HTR-8/SVneo (cell line): ENCODE measurements at places on chromosomes 13 and 19.

- DNase-seq = no peak
Measured at GRCh38 chr19:44943801-44944249, 1.8 kb downstream of the APOC4 start.

DNA sequence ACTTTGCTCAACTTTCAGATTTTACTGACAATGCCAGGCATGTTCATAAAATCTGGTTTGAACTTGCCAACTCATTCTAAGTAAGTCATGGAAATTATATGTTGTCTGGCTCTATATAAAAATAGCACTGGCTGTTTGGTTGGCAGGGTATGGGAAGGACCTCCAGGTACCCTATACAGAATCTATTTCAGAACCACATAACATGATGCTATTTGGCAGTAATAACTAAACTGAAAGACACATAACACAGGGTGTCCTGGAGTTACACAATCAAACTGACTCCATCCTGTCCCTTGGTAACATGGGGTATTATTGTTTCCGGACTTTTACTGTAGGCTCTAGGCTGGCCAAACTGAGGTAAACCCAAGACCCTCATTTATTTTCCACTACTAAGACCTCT, 248.8 kb downstream of the RGCC start:
- DNase-seq = no peak

- no peak for DNase-seq
Measured at GRCh38 chr13:76229281-76229680, 593.2 kb downstream of the LMO7 start.

GRCh38 chr19:55285229-55285890, 1.6 kb downstream of the BRSK1 start:
- DNase-seq = no peak

- DNase-seq = peak; percentile 86
Measured at GRCh38 chr19:47719047-47719859, 6.0 kb downstream of the EHD2 start.

DNA sequence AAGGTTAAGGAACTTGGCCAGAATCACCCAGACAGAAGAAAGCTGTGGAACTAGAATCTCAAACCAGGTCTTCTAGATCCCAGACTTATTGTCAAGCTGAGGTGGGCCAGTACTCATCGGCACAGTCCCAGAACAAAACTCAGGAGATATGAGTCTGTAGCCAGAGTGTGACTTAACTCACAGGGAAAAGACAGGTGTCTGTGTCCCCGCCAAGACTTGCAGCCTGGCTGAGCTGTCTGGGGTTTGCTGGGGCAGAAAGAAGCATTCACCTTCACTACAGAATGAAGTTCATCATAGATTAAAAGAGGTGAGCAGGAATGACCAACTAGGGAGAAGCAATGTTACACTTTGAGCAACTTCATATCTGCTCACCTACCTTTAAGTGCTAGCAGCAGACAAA, 257.2 kb downstream of the FOXO1 start:
- DNase-seq = no peak

GRCh38 chr13:24307211-24308067, 1.9 kb upstream of the C1QTNF9 start:
- DNase-seq = no peak

- DNase-seq = no peak
Measured at GRCh38 chr19:54432144-54432738, 16.8 kb upstream of the LENG8 start.

GRCh38 chr19:35459414-35460082, 11.5 kb downstream of the FFAR2 start:
- no peak for DNase-seq

GRCh38 chr13:106507560-106508274, 27.7 kb downstream of the EFNB2 start:
- DNase-seq = peak; percentile 7

GRCh38 chr19:18861235-18861634, 29.5 kb downstream of the UPF1 start:
- no peak for DNase-seq

DNA sequence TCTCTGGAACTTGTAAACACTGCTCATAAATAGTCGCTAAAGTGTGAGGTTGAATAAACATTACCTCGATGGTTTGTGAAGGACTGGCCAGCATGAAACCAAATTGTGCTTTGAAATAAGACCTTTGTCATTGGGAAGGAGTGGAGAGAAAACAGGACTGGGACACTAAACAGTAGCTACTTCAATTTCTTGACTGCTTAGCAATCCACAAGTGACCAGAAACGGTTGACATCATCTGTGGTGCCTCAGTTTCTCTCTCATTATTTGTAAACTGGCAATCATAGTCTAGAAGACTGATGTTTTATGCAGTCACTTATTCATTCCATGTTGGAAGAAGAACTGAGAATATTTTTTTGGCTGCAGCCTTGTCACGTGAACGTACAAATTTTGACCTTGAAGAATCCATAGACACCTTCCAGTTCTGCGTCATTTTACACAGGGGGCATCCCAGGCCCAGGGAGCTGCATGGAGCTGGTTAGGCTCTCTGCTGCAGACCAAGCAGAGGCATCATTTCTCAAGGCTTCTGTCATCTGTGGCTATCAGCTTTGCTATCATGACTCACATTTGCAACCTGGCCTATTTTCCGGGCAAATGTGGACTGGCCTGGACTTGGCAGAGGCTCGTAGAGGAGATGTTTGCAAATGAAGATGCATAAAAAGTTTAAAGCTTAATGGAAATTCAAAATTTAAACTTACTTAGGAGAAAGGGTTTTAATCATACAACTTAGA, 391.8 kb downstream of the FGF9 start:
- DNase-seq = no peak

GRCh38 chr13:26965952-26966700, 205.5 kb downstream of the USP12 start:
- no peak for DNase-seq

GRCh38 chr19:53621885-53622740, 9.7 kb upstream of the DPRX start:
- DNase-seq = peak; percentile 48
